ENCODE measurements at places on chromosomes 11 and 22. TPM values are rescaled to one million over a fixed set of nuclear protein-coding genes. Genes with fewer than 3 reads are reported as not detected.

The CHRM4 gene
- total RNA-seq: not detected

The BRSK2 gene
- not detected for total RNA-seq

The OR5P2 gene
- total RNA-seq: not detected

The KDM4D gene
- 0.53 TPM for total RNA-seq

The MEI1 gene
- total RNA-seq: 0.13 TPM

The NTM gene
- 0.64 TPM for total RNA-seq

DNA sequence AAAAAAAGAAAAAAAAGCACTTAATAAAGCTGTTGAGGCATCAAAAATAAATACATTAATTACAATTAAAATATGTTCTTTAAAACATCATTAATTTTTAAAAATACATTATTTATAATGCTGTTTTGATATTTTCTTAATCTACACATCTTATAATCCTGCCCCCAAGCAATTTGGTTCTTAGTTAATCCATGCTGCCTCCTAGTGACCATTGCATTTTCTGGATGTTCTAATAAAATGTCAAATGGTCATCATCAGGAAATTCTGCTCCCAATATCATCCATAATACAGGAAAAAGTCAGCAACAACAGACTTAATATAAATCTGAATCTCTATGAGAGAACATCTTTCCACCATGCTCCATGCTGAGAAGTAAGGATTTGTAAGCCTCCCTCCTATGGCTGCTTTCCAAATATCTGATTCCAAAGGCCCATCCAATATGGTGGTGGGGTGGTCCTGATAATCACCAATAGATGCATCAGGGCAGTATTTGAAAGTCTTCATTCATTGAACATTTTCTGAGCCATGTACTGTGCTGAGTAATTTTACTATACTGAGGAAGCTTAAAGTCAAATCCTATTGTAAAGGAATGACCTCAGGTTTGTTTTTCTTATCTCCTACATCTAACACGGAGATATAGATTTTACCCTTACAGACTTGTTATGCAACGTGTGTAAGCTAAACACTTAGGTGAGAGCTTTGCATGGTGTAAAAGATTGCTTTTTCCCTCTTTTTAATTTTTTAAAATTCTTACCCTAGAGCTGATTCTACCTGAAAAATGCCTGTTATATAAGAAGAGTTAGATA lies 124.7 kb upstream of the BMAL1 start:
- peak; percentile 55 for DNase-seq

GRCh38 chr11:57527056-57527631 lies 3.4 kb downstream of the TIMM10 start:
- peak; percentile 47 for DNase-seq

- no peak for DNase-seq
Measured at GRCh38 chr11:76589477-76589876, 81.1 kb downstream of the LRRC32 start.

GRCh38 chr11:37988031-37988430 lies 1390.0 kb upstream of the RAG2 start:
- DNase-seq: peak; percentile 67

GRCh38 chr22:23089010-23089409 lies 18.7 kb downstream of the GNAZ start:
- DNase-seq: no peak

- no peak for DNase-seq
Measured at GRCh38 chr11:76795290-76795935, 12.3 kb downstream of the TSKU start.

DNA sequence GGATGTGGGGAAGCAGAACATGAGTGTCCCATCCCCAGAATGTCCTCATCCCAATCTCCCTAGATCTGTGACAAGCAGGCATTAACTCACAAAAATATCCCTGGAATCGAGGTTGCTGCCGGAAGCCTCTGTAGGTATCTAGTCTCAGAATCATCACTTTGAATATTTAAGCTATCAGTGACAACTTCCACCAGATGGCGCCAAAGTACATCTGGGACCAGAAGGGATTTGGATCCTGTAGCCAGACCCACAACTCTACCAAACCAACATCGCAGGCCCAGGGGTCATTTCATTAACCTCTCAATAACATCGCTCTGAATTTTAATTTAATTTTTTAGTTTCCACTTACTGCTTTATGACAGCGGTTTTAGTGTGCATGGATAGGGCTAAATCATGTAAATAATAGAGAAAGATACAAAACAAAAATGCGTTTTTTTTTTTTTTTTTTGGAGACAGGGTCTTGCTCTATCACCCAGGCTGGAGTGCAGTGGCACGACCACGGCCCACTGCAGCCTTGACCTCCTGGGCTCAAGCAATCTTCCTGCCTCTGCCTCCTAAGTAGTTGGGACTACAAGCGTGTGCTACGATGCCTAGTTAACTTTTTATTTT lies 1.1 kb upstream of the EXT2 start:
- DNase-seq: peak; percentile 76

DNA sequence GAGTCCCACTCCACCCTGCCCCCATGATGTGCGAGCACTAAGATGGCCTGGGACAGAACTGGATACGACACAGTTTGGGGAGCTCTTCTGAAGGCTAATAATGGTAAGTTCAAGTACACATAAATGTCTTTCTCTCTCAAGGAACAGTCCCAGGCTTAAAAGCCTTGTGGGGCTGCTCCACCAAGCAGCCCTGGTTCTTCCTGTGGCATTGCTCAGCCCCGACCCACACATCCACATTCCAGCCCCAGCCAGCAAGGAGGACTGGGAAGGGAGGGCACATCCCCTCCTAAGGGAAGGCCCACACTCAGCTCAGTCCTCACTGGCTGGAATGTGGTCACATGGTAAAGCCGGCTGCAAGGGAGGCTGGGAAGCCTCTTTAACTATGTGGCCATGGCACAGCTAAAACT lies 13.3 kb upstream of the MB start:
- peak; percentile 56 for DNase-seq

DNA sequence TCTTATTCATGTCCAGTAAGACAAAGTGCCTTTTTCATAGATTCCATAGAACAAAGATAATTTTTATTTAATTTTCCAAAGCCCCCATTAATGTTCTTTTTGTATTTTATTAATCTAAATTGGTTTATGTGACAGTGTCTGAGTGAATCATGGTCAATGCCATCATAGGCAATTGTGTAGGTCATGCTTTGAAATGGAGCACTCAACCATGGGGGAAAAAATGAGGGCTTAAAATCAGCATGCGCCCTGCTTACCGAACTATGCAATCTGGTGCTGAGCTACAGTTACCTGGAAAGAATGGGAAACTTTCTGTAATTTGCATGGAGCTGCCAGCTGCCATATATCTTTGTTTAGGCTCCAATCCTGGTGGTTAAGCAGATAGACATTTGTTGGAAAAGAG lies 28.4 kb upstream of the RAB38 start:
- no peak for DNase-seq

DNA sequence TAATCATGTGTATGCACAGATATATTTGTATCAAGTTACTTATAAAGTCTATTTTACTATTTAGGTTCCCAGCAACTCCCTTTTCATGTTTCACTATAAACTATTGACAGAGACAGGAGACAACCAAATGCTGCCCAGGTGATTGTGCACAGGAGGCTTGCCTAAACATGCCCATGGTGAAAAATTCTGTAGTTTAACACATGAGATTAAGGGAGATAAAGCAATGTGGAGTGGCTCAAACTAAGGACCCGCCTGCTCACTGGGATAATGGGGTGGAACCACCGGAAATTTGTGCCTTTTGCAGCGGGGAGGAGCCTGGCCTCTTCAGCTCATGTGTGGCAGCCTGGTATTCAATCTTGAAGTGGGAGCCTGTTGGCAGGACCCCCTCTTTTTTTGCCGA lies 459.5 kb upstream of the CNTN5 start:
- DNase-seq: peak; percentile 73

GRCh38 chr22:47835726-47836125 lies 1073.3 kb downstream of the TBC1D22A start:
- DNase-seq: peak; percentile 74

DNA sequence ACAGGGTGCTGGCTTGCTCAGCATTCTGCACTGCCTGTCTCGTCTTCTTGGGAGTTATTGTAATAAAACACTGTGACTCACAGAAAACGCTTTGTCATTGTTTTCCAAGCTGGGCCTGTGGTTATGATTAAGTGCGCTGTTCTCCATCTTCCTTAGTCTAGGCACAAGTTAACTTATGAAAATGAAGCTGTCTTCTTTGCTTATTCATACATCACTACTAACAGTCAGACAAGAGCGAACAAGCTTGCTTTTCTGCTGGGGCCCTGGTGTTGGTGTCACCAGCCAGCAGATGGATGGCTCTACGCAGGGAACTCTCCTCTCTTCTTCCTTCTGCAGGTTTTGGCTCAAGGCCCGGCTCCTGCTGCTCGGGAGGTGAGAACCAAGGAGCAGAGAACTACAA lies 380.1 kb upstream of the SYN3 start:
- peak; percentile 99 for DNase-seq

DNA sequence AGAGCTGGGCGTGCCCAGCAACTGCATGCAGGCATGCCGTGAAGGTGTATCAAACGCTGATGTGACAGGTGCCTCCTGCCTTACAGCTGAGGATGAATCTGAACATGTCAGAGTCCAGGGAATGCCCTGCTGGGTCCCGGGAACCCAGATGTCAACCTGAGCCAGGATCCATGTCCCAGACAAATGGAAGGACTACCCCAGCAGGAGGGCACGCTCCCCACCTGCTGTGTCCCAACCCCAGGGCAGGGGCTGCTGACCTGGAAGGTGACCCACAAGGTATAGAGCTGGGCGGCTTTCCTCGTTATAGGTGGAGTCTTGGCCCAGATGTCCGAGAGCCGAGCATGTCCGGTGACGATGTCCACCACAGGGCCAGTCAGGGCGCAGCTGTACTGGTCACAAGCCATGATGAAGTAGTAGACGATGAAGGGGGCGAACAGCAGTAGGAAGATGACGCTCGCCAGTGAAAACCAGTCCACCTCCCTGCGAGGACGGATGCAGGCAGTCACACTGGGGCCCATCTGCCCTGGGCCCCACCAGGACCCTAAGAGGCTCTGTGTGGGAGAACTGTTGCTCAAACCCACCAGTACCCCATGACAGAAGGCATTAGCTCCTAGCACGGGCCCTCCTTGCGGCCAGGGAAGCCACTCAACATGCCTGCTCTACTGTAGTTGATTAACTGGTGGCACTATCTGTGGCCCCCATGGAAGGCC lies 4.3 kb downstream of the DHCR7 start:
- no peak for DNase-seq

DNA sequence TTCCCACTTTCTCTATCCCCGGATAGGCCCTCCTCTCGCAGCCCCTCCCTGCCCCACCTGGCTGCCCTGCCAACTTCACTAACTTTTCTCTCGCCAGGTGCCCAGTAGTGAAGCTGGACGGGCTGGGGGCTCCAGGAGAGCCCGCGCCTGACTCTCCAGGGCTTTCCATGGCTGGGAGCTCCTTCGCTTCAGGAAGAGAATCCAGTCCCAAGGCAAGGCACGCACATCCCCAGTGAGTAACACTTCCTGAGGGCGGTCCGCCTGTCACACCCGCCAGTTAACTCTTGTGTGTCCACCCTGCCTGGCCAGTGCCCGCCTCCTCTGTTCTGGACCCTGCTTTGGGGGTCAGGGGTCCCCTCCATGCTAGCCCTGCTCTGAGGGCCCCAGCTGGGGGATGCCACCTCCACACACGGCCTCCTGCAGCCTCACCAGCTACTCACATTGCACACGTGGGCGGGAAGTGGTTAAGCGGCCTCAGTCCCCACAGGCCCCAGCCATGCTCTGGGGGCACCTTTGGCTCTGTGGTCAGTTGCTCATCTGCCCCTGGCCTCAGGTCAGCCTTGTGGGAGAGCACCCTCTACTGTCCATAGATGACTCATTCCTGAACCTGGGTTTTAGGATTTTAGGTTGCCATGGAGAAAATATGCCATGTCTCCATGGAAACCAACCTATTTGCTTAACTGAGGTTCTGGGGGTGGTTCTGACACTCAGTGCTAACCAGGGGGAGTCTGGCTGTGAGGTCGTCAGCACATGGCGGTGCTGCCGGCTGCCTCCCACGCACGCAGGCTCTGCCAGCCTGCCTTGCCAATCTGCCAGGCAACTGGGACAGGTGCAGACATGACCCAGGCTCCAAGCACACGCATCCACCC lies at the start of gene RIN1:
Gene RIN1, minus strand, starts transcription at position 201 of the 869 bp plus-strand sequence. Its CDS starts 32 bp downstream, at position 169.
- DNase-seq: peak; percentile 95

DNA sequence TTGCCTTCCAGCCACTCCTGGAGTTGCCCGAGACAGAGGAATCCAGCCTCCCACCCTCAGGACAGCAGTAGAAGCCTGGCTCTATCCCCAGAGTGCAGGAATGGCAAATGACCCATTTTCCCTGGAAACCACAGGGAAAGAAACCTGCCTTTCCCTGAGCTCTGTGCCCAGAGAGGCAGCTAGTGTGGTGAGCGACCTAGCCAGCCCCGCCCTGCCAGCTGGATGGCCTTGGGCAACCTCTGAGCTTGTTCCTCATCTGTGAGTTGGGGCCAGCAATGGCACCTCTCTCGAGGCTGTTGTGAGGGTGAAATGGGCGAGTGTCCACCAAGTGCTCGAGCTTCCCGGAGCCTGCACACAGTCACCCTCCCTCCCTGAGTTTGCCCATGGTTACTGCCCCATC lies 3.7 kb downstream of the OMP start:
- DNase-seq: no peak
